Activated T-helper 17 cell treated with anti-CD3 and anti-CD28 coated beads, Interleukin-2, amount 50 U/mL, for 72 hours (primary cell): ENCODE measurements at places on chromosomes 13 and 19. TPM values are rescaled to one million over a fixed set of nuclear protein-coding genes. Genes with fewer than 3 reads are reported as not detected.

DACH1 gene
- not detected for total RNA-seq

ZNF471 gene
- 1.2 TPM for total RNA-seq

CHAF1A gene
- 96.7 TPM for total RNA-seq

SOX1 gene
- not detected for total RNA-seq

CAMSAP3 gene
- 0.37 TPM for total RNA-seq

DNA sequence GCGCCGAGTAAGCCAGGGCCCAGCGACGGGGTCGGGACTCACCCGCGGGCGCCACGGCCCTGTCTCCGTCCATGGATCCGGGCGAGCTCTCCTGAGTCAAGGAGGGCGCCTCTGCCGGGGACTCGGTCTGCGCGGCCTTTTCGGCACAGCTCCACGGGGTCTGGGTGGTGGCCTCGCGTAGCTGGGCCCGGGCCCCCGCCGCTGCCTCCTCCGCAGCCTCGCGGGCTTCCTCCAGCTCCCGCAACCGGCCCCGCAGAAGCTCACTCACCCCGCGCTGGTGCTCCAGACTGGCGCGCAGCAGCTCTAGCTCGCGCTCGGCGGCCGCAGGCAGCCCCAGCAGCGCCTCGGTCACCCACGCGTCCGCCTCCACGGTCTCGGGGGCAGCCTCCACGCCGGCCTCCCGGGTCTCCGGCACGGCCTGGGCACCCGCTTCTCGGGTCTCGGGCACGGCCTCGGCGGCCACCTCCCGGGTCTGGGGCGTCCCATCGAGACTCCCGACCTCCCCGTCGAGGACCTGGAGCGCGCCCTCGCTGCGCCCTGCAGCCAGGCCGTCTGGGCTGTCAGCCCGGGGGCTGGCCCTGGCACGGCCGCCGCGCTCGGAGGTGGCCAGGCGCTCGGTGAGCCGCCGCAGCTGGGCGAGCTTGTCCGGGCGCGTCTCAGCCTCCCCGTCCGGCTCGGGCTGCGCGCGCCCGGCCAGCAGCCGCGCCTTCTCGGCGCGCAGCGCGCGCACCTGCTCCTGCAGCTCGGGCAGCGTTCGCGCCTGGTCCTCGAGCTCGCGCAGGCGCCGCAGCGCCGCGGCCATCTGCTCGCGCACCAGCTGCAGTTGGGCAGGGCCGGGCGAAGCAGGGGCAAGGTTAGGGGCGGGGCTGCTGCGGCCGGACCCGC, 8.4 kb downstream of the KANK3 start:
- peaks cover 4% of the 10 kb centered on the region for H3K4me1 ChIP-seq
- H3K4me3 ChIP-seq: no peak overlapping the region
- H3K27ac ChIP-seq: no peak overlapping the region
- no peaks in the 10 kb centered on the region for H3K36me3 ChIP-seq
- peaks cover 12% of the 10 kb centered on the region for H3K27me3 ChIP-seq

DNA sequence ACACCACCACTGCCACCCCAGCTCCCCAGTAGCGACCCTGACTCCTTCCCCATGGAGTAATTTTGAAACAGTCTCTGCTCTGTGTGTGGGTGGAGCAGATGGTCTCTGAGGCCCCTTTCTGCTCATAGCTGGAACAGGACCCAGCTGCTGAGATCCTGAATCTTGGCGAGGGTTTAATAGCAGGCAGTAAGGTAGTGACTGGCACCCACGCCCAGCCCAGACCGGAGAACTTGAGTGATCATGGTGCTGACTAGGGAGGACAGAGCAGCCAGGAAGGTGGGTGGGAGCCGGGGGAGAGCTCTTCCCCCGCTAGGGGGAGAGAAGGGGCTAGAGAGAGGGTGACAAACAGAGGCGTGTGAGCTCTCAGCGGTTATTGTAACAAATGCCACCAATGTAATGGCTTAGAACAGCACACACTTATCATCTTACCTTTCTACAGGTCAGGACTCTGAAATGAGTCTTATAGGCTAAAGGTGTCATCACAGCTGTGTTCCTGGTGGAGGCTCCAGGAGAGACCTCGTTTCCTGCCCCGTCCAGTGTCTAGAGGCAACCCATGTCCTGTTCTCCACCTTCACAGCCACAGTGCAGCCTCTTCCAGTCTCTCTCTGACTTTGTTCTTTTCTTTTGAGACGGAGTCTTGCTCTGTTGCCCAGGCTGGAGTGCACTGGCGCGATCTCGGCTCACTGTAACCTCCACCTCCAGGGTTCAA, 7.2 kb upstream of the ACER1 start:
- H3K4me1 ChIP-seq: peaks cover 5% of the 10 kb centered on the region
- H3K27ac ChIP-seq: peak overlapping the region; percentile 54
- no peaks in the 10 kb centered on the region for H3K36me3 ChIP-seq
- no peaks in the 10 kb centered on the region for H3K27me3 ChIP-seq
- no peak overlapping the region for H3K4me3 ChIP-seq
- peak; percentile 42 for ATAC-seq

- no peak overlapping the region for H3K4me3 ChIP-seq
- no peak for ATAC-seq
- H3K27me3 ChIP-seq: peaks cover 21% of the 10 kb centered on the region
- H3K4me1 ChIP-seq: peaks cover 4% of the 10 kb centered on the region
- no peak overlapping the region for H3K27ac ChIP-seq
Observed at GRCh38 chr19:18782559-18783225, 8.4 kb downstream of the COMP start.

DNA sequence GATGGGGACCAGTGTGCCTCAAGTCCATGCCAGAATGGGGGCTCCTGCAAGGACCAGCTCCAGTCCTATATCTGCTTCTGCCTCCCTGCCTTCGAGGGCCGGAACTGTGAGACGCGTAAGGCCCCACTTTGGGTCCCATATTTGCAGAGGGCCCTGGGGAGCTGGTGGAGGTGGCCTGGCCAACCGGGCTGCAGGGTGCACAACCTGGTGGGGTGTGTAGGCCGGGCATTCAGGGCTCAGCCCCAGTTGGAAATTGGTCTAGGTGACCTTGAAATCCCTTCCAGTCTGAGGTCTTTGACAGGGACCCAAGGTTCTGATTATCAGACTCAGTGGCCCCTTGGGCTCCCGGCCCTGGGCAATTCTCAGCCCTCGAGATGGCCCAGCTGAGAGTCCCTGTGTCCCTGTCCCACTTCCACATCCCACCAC, 8.3 kb downstream of the F7 start:
- no peaks in the 10 kb centered on the region for H3K36me3 ChIP-seq
- H3K4me3 ChIP-seq: no peak overlapping the region
- no peak for ATAC-seq

DNA sequence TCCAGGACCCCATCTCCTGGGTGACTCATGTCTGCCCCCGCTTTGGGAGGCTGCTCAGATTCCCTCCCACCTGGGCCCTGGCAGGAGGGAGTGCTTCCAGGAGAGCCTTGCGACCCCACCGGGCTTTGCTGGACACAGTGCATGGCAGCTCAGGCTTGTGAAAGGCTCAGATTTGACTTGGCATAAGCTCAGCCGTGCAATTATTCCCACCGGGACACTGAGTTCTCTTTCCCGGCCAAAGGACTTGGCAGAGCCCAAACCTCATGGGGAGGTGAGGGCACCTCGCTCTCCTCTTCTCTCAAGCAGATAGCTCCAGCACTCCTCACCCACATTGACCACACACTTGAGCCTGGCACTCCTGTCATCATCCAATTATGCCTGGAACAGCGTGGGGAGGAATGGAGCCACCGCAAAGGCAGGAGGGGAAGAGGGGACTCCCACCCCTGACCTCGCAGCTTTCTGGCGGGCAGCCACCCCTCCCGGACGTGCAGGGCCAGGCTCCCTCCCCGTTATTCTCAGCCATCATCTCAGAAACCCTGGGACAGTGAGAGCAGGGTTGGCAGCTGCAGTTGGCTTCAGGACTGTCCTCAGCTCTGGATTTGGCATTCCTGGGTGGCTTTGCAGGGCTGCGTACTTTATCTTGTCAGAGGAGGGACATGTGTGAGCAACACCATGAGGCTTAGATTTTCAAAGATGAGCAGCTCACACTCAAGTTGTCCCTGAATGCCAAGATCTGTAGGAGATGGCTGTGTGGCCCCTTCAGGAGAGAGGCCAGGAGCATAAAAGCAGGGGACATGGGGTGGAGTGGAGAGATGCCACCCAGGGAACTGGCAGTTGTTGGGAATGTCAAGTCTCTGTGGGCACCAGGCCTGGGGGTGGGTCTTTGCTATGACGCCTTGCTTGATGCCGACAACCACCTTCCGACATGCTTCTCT, 306.2 kb downstream of the TEX29 start:
- H3K27me3 ChIP-seq: no peaks in the 10 kb centered on the region
- no peaks in the 10 kb centered on the region for H3K4me1 ChIP-seq
- H3K27ac ChIP-seq: no peak overlapping the region
